Stimulated activated CD8-positive, alpha-beta memory T cell treated with anti-CD3 and anti-CD28 coated beads, Interleukin-4, amount 100 ng/mL, for 1 hour (primary cell): ENCODE measurements at places on chromosomes 16 and 17.

DNA sequence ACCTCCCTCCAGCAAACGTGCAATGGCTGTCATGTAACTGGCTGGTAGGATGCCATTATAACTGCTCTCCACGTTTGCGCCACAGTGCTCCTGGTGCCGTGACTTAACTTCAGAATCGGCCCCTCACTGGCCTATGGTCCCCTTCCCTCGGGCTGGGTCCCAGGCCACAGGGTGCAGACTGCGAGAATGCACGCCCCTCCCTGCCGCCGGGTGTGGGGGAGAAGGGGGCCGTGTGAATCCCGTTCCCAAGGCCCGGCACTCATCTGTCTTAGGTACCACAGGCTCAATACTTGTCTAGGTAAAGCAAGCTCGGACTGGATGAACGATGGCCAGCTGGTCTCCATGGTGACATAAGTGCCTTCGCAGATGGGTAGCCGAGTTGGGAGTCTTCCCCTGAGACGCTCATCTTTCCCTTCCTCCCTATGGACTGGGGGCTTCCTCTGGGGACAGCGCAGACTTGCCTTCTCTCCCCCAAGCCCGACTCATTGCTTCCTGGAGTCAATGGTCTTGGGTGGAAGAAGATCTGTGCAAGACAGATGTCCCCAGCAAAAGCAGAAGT is 37.8 kb downstream of the TIMM22 start:
- no peak for DNase-seq

- DNase-seq: no peak
Measured at GRCh38 chr17:72765368-72766153, 326.9 kb downstream of the SLC39A11 start.

DNA sequence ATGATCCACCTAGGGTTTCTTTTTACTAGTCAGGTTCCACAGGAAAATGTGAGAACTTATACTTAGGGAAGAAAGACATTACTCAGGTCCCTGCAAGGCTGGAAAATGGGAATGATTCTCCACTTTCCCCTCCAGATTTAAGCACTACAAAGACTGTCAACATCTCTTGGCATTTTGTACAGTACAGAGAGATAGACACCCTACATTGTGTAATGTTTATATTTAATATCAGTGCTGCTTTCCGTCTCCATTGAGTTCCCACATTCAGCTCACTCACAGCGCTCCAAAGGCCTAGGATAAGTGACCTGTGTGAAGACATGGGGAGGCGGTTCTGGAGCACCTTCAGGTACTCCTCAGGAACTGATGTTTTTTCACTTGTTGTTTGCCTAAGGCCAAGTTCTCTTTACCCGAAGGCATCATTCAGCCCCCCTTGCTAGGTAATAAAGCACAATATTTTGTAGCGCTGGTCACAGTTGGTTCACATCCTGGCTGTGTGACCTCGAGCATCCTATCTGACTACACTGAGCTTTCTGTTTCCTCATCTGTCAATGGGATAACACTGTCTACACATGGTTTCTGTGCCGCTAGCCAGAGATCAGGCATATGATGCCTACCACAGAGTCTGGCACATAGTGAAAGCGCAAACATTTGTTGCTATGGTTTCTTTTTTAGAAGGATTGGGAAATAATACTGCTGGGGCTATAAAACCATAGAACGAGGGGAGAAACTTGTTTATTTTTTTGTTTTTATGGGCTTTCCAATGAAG is 226.6 kb downstream of the ZFHX3 start:
- no peak for DNase-seq

- no peak for DNase-seq
Measured at GRCh38 chr16:86126891-86127290, 227.9 kb downstream of the IRF8 start.

GRCh38 chr16:50559342-50559741 is 11.1 kb downstream of the NKD1 start:
- no peak for DNase-seq

GRCh38 chr17:65277576-65277975 is 140.4 kb downstream of the RGS9 start:
- no peak for DNase-seq

- DNase-seq: no peak
Measured at GRCh38 chr17:78228176-78228575, 3.3 kb upstream of the TMEM235 start.

DNA sequence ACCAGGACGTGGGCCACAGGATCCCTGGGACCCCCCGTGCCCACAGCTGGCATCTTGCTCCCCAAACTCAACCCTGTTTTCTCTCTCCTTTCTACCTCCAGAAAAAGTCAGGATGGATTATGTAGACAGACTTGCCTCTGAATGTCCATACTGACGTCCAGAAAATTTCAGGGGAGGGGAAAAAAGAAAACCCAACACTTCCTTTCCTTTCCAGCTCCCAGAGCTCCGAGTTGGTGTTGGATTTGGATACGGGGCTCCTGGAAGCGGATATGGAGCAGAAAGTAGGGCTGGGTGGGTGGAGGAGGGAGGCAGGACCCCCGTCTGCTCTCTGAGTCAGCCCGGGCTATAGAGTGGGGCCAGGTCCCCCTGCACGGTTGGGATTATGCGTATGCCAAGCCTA is 70.2 kb downstream of the MRM3 start:
- no peak for DNase-seq

GRCh38 chr17:38894276-38894675 is 24.4 kb downstream of the LASP1 start:
- no peak for DNase-seq

DNA sequence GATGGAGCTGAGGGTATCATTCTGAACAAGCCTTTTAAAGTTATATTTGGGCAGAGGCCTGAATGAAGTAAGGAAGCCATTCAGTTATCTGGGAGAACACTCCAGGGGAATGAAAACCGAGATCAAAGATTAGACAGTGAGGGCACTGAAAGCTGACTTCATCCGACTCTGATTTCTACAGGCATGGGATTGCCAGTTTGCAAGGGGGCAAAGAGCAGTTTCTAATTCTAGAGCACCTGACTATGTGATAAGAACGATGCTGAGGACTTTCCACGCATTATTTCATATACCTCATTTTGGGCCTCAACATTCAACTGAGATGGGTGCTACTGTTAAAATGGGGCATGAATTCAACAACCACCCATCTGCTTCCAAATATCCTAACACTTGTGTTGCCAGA is 135.7 kb downstream of the CDK5R1 start:
- no peak for DNase-seq

DNA sequence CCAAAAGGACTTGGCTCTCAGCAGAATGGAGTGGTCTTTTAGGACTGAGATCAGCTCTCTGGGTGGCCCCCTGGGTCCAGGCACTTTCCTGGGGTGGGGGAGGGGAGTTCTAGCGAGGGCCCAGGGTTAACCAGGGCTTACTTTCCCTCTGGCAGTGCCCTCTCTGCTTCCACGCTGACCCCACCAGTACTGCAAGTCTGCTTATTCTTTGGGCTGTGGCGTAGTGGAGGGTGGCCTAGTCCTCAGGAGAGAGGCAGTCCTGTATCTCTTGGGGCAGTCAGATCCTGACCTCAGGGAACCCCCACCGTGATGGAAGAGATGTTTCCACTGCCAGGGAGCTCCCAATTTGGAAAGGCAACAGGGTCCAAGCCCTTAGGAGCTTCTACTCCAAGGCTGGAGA is 79.4 kb downstream of the CCDC182 start:
- no peak for DNase-seq

DNA sequence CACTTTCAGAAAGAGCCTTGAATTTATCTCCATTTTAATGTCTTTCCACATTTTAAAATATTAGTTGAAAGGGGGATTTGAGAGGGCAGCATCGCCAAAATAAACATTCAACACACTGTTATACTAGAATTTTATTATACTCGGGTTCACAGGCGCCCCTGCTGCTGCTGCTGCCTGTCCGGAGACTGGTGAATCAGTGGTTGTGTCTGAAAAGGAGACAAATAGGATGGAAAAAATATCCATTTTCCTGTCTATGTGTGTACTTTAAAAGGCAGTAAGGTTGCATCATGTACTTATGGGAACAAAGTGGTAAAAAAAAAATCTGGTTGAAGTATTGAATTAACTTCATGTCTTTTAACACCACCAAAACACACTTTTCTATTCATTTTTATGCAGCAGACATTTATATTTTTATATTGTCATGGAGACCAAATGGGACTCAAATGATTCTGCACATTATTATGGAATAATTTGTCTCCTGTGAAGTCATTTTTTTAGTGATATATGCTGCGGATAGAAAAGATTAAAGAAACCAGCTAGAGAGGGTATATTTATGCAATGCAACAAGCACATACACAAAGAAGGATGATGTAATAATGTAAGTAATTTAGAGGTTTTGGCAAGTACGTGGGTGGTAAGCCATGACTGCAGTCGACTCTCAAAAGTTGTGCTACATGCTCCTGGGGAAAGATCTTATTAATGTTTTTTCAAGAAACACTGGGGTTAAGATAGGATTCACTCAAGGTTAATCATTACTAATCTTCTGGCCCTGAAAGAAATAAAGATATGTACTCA is 759.0 kb upstream of the SOX9 start:
- DNase-seq: no peak

GRCh38 chr17:70563281-70563820 is 394.0 kb downstream of the KCNJ2 start:
- DNase-seq: no peak

GRCh38 chr17:31394544-31394943 is 3.1 kb downstream of the RAB11FIP4 start:
- DNase-seq: no peak
